ENCODE measurements at places on chromosomes 6 and 20.
A peak's percentile ranks its signal among the peaks of the same experiment; 100 is the strongest.

GRCh38 chr20:50673466-50674137 is 17.7 kb downstream of the RIPOR3 start:
- DNase-seq: no peak

DNA sequence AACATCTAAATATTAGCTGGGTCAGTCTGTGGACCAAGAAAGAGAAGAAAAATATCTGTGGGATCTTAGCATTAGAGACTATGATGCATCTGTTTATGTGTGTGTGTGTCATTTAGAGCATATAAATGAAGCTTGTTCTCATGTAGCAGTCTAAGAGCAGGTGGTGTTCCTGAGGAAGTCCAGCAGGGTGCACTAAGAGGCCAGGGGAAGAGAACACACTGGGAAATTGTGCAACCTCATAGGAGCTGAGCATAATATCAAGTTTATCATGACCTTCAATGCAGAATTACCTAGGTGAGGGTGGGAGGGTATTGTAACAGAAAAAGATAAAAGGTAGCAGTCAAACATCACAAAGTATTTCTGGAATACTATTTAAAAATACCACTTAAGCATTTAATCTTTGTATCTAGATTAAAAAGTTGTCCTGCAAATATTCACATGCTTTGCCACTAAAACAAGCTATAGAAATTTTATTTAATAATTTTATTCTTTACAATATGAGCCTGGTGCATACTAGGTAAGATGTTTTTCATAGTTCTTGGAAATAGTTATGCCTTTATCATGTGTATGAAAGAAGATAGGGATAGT is 80.5 kb downstream of the SMPDL3A start:
- DNase-seq: no peak

- no peak for DNase-seq
These were observed 154.6 kb downstream of the RFPL4B start for GRCh38 chr6:112501705-112502104.

- DNase-seq: no peak
These were observed 36.4 kb downstream of the CSNK2A1 start for GRCh38 chr20:507006-507758.

GRCh38 chr6:101578306-101578705 is 184.8 kb downstream of the GRIK2 start:
- no peak for DNase-seq

- no peak for DNase-seq
These were observed 5.8 kb downstream of the SNHG17 start for GRCh38 chr20:38429301-38429700.

GRCh38 chr6:3118353-3119039 is at the start of gene BPHL:
Gene BPHL (plus strand): TSS chr6:3118711. CDS start chr6:3118741, 30 bp downstream.
- peak; percentile 98 for DNase-seq

GRCh38 chr20:44129911-44130718 is 56.9 kb downstream of the JPH2 start:
- DNase-seq: no peak

- DNase-seq: no peak
These were observed 25.6 kb upstream of the MC3R start for GRCh38 chr20:56222945-56223344.

- DNase-seq: no peak
These were observed 78.0 kb upstream of the TMEM181 start for GRCh38 chr6:158481690-158482473.

- DNase-seq: no peak
These were observed 268.3 kb upstream of the FAM83B start for GRCh38 chr6:54578261-54578660.

- DNase-seq: no peak
These were observed 99.8 kb upstream of the MLN start for GRCh38 chr6:33903579-33903978.

GRCh38 chr20:1669304-1669703 is 11.7 kb upstream of the SIRPG start:
- DNase-seq: no peak

DNA sequence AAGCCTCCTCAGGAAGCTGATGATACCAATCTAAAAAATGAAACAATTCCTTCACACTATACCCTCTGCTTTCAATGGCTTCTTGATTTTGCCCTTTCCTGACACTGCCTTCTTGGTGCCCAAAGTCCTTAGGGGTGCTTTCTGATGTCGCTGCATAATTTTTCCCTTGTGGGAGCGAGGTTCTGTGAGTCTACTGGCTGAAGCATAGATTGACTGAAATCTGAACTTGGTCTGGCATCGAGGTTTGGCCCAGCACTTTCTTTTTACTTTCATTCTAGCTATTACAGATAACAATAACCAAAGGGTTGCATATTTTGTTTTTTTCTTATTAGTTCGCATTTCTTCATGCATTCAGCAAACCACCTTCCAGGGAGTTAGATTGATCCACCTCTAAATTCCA is 65.8 kb downstream of the E2F3 start:
- DNase-seq: no peak

GRCh38 chr6:159438106-159438505 is 254.9 kb downstream of the SOD2 start:
- no peak for DNase-seq

GRCh38 chr20:25059866-25060465 is 2.0 kb upstream of the ACSS1 start:
- DNase-seq: no peak

DNA sequence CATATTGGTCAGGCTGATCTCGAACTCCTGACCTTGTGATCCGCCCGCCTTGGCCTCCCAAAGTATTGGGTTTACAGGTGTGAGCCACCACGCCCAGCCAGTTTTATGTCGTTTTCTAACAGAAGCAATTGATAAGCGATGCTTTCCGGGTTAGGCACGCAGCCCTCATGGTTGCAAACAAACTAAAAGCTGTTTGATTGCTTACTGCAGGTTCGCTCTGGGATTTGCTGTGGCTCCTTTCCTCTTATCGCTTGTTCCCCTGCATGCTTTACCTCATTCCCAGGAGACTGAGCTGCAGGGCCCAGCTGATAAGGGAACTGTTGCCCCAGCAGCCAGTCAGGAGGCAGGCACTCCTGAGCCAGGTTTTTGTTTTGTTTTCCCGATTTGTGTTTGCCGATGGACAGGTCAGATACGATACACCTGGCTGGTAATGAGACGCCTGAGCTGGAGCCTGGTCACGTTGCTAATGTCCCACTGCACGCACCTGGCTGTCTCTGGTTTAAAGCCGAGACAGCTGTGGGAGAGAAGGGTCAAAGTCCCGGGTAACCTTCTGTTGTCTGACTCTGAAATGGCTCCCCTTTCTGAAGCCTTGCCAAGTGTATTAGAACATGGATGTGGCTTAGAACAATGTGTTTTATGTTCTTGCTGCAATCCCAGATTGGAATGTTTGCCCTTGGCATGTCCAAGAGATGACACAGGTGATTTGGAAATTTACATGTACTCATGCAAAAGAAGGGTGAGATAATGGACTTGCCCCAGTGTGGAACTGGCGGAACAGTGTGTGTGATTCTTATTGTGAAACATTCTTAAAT is 19.9 kb downstream of the DSP start:
- no peak for DNase-seq

- no peak for DNase-seq
These were observed 46.4 kb upstream of the LAMP5 start for GRCh38 chr20:9467995-9468394.

- DNase-seq: no peak
These were observed 254.9 kb downstream of the ERMARD start for GRCh38 chr6:170006071-170006899.

DNA sequence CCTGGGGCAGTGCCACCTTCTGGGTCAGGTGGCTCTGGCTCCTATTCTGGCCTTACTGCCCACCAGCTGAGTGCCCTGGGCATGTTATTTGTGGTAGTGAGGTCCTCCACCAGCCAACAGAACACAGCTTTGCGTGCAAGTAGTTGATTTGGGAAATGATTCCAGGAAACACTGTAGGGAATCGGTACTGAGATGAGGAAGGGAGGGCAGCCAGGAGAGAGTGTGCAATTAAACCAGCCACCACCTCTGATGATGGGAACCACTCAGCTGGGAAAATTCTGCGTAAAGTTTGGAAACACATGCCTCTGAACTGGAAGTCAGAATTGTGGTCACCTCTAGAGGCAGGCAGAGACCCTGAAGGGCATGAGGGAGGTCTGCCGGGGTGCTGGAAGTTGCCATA is 459 bp downstream of the LBP start:
- DNase-seq: no peak

- DNase-seq: no peak
These were observed 28.5 kb upstream of the ZNF831 start for GRCh38 chr20:59135093-59135492.

- DNase-seq: no peak
These were observed 4.8 kb downstream of the FBXO30 start for GRCh38 chr6:145809785-145810184.

DNA sequence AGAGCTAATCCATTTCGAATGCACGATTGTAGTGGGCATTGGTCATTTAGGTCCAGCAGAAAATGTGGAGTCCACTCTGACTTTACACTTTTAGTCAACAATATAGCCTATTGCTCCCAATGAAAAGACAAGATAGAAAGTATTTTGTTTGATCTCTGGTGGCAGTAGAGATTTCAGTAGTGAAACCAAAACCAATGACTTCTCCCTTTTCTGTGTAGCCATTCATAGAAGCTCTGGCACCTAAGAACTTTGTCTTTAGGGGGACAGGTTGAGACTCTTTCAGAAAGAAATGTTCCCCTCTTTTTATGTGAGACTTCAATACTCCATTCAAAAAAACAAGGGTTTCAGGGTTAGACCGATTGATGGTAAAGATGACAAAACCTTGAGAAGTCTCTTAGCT is 510.8 kb upstream of the POU3F2 start:
- DNase-seq: no peak

GRCh38 chr6:107820338-107821261 is 3.5 kb downstream of the SCML4 start:
- DNase-seq: peak; percentile 54

DNA sequence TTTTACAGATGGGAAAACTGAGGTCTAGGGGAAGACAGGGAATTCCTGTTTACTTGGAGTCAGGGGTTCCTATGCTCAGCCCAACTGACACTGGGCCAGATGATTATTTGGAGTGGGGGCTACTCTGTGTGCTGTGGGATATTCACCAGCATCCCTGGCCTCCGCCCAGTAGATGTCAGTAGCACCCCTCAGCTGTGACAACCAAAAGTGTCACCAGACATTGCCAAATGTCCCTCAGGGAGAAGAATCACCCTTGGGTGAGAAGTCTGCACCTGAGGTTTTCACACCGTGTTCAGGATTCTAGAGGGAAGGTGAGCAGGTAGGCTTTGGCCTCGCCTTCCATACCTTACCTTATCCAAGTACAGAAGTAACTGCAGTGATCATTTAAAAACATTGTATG is 27.6 kb downstream of the CDH26 start:
- no peak for DNase-seq

All from CD4-positive, alpha-beta T cell treated with Interleukin-17A for 1 hour (primary cell).